Ascending aorta (tissue), 2 donors: ENCODE measurements at places on chromosomes 13 and 19. TPM values are rescaled to one million over a fixed set of nuclear protein-coding genes. Genes with fewer than 3 reads are reported as not detected.

GRCh38 chr13:47457626-47458025 lies 543.4 kb downstream of the SUCLA2 start:
- no peak for DNase-seq

DNA sequence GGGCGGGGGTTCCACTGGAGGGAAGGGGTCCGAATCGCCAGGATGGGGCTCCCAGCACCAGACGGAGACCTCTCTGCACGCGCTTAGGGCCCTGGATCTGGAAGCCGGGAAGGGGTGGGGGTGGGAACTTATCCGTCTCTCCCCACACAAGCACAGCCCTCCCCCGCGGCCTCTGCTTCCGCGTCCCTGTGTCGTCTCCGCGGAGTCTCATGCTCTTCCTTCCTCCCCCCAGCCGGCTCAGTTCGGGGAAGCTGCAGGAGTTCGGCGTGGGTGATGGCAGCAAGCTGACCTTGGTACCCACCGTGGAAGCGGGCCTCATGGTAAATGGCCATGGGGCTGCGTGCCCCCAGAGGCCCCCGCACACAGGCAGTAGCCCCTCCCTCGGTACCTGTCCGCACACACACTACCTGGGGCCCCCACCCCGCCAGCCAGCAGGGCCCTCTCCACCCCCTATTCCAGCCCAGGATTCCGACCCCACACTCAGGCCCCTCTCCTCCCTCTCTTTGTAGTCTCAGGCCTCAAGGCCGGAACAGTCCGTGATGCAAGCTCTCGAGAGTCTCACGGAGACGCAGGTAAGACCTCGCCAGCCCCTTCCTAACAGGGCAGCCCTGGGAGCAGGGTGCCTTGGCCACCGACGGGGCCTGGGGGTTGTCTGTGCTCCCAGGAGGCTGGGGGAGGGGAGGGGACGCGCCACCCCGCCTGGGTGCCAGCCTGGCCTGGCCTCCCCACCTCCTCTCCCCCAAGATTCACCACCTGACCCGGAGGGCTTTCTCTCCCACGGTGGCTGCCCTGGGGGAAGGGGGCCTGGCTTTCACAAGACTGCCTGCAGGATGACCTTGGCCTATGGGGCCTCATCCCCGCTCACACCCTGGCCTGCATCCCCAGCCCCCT lies 3.2 kb downstream of the MIDN start:
- no peak for DNase-seq

DNA sequence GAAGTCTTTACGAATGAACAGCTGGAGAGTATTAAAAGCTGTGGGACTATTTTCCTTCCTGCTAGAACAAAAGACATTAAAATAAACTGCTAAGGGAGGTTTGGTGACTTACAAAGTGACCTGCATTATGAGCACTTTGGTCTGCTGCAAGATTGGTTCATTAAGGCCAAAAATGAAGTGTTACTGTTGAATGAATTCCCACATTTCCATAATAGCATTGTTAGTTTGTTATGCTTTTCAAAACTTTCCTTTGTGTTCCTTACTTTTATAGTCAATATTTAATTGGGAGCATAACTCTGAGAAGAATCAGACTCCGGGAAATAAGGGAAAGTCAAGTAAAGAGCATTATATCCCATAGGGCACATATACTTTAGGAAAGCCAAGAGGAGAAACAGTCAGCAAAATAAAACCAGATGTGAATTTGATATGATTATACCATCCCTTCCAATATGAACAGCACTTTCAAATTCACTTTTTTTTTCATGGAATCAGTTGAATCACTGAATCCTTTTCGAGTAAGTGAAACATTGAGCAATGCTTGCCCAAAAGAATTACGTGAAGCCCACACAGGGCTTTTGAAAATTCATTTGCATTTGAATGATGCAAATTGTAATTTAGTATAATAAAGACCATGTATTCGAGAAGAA lies 112.6 kb downstream of the KCTD12 start:
- DNase-seq, result no peak

Gene KLK3
- total RNA-seq, result not detected

DNA sequence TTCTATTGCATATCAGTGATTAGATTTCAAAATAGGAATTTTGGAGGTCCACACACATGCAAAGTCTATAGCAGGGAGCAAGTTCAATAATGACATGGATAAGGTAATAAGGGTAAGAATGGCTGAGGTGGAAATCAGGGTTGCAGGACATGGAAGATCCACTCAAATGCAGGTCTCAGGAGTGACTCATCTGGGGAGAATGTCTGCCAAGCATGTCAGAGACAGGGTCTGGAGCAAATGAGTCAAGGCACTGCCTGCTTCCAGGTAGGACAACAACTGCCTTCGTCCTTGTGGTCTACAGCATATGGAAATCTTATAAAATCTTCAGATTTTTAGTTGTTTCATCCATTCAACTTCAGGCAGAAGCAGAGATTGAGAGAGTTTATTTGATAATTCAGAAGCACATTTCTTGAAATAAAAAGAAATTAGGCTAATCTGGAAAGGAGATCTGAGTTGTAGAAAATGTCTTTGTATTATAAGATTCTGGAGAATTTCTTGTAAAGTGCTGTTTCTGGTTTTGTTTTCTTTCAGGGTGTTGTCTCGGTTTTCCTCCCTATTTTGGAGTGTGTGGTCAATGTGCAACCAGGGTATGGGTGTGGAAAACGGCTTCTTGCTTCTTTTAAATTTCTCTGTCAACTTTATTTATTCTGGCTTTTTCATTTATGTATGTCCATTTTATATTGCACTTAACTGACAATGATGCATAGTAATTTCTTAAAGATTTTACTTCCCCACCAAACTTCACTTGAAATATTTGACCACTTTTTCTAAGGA lies 748.8 kb downstream of the LIG4 start:
- DNase-seq, result no peak

Gene URAD
- total RNA-seq, result not detected

DNA sequence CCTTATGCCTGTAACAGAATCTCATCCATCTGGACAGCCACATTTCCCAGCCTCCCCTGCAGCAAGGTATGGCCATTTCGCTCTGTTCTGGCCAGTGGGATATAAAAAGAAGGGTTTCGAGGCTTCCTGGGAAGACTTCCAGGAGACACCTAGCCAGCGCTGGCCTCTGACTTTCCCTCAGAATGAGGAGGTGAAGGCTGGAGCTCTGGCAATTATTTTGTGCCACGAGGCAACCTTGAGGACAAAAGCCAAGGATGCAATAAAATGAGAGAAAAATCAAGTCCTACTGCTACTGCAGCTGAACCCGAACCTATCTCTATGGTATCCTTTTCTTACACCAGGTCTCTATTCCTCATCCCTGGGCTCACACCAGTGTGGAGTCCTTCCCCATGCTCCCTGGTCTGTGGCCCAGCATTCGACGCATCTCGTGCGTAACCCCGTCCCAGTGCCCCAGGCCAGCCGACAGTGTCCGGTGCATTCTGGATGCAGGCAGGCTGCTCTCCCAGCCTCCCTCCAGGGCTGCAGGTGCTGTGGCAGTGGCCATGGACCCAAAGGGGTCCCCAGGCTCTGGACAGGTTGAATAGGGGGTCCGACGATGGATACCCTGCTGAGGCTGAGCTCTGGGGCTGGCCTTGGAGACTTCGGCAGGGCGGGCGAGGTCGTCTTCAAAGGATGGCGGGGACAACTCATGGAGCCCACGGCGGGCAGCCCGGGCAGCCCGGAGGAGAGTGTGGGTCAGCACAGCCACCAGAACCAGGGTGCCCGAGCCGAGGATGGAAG lies 12.2 kb downstream of the TMEM221 start:
- no peak for DNase-seq

- no peak for DNase-seq
Observed at GRCh38 chr19:49551531-49551930, 23.7 kb downstream of the RCN3 start.

- no peak for DNase-seq
Observed at GRCh38 chr13:100491164-100491842, 97.3 kb downstream of the GGACT start.
